ENCODE measurements at places on chromosomes 3 and 15. TPM values are rescaled to one million over a fixed set of nuclear protein-coding genes. Genes with fewer than 3 reads are reported as not detected.

SPATA12 gene
- total RNA-seq, result 0.43 TPM

DNA sequence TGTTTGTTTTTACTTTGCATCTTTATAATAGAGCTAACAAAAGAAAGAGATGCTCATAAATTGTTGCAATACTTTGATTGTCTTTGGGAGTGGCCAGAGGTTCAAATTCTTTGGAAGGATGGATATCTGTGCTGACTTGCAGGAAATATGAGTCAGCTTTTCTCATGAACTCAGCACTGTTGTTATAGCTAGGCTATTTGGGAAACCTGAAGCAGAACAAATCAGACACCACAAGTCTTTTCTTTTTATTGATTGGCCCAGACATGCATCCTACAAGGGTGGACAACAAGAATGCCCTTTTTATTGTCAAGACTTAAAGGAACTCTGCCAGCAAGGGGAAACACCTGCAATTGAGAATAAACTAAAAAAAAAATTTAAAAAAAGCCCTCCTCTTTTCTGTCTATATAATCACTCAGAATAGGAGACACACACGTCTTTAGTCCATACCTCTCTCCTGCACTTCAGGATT is 4.6 kb upstream of the DENND4A start:
- no peak for DNase-seq

GRCh38 chr15:45646220-45646619 is 11.4 kb downstream of the SQOR start:
- DNase-seq, result no peak

- no peak for DNase-seq
Observed at GRCh38 chr15:36960179-36960946, 140.0 kb downstream of the MEIS2 start.

HDC gene
- total RNA-seq, result 11.7 TPM

- DNase-seq, result no peak
Observed at GRCh38 chr15:87623832-87624231, 632.7 kb downstream of the NTRK3 start.

MYRIP gene
- 6.2 TPM for total RNA-seq

GRCh38 chr3:35183927-35184675 is 455.2 kb upstream of the ARPP21 start:
- no peak for DNase-seq
